ENCODE measurements at places on chromosomes 16 and 17.
A peak's percentile ranks its signal among the peaks of the same experiment; 100 is the strongest.

DNA sequence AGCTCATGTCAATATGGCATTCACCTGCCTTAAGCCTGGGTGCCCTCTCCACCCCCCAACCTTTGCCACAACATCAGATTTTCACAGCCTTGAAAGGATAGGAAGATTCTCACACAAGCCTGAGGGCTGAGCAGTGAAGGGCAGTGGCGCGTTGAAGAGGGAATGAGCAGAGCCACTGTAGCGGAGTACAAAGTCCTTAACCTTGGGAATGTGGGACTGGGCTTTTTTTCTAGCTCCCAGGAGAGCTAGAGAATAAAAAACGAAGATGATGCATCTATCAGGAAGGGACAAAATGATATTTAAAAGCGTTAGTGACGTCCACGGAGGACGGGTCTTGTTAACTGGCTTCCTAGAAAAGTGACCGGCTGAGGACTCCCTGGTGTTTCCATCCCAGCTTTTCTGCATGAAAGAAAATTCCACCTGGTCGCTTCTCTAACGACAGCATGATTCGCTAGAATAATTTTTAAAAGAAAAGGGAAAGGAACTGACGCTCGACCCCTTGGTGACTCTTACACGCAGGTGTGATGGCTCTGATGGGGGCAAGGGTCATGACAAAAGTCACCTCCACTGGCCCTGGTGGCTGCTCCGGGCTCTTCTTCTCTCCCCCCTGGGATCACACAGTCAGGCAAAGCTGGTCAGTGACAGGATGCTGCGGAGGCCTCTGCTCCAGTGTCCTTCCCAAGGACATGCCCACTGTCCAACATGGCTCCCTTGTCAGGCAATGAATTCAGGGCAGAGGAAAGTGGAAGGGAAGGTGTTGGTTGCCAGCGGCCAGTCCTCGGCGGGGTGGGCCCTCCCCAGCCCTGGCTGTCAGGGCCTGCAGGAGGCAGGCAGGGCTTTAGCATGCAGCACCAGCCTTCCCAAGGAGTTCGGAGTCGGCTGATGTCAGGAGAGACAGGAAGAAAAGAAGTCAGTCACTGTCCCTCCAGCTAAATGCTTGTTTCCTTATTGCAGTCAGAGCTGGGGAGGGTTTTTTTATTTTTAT lies 58.4 kb upstream of the IRX3 start:
- no peak for DNase-seq

GRCh38 chr16:49658531-49658930 lies 197.4 kb downstream of the ZNF423 start:
- DNase-seq = no peak

DNA sequence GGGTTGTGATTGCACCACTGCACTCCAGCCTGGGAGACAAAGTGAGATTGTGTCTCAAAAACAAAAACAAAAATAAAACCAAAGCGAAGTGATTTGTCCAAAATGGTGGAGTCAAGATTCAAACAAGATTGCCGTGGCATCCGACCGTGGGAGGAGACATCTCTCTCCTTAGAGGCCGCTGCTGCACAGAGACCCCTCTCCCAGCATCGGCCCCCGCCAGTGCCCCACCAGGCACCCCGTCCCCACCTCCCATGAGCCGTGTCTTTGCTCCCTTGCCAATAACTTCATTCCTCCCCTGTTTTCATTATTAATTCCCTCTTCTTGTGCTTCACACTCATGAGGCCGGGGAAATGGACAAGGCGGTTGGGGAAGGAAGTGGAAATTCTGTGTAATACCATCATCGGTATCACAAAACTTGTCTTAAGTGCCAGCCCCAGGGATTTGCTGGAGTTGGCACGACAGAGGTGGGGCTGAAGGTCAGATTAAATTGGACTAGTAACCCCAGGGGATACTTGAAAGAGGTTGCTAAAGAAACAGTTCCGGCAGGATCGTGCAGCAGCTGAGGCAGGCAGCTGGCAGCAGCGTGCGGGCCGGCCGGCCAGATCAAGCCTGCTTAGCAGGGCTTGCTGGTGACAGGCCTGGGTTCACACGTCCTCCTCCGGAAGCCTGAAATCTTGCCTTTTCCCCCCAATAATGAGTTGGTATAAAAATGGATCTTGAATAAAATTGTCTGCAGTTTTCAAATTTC lies 66.8 kb downstream of the RTN4RL1 start:
- no peak for DNase-seq

- no peak for DNase-seq
Observed at GRCh38 chr17:78558989-78559388, 18.2 kb downstream of the DNAH17 start.

- DNase-seq = no peak
Observed at GRCh38 chr16:31149894-31150890, at the start of gene PRSS36. Gene PRSS36 (minus strand): TSS chr16:31150066. CDS start chr16:31150035, 31 bp downstream.

GRCh38 chr16:86026171-86026910 lies 127.4 kb downstream of the IRF8 start:
- DNase-seq = no peak

- DNase-seq = no peak
Observed at GRCh38 chr17:57984261-57984890, 3.7 kb downstream of the VEZF1 start.

- DNase-seq = peak; percentile 51
Observed at GRCh38 chr17:15261258-15261801, 3.8 kb downstream of the PMP22 start.

DNA sequence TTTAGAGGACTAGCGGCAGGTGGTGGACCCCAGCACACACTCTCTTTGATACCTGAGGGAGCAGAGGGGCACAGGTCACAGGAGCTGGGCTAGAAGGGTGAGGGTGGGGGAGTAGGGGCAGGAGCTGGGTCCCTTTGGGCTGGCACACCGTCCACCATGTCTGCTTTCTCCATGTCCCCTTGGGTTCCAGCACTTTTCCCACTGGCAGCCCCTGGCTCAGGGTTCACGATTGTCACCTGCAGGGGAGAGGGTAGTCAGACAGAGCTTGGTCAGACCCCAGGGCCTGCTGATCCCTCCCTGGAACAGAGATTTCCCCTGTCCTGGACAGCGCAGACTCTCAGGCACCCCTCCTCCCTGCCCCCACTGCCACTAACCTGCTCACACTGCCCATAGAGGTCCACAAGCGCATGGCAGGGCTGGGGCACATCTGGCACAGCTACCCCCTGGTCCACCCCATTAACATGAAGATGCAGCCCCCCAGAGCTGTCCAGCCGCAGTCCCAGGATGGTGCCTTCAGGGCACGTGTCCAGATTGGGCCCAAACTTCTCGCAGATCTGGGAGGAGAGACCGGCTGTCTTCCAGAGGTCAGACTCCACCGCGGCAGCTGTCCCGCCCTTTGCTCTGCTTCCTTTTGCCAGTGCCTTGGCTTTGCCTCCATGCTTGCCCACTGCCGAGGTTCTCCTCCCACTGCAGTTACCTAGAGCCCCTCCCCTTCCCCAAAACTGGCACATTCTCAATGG lies 3.1 kb upstream of the GPS2 start:
- DNase-seq = no peak

DNA sequence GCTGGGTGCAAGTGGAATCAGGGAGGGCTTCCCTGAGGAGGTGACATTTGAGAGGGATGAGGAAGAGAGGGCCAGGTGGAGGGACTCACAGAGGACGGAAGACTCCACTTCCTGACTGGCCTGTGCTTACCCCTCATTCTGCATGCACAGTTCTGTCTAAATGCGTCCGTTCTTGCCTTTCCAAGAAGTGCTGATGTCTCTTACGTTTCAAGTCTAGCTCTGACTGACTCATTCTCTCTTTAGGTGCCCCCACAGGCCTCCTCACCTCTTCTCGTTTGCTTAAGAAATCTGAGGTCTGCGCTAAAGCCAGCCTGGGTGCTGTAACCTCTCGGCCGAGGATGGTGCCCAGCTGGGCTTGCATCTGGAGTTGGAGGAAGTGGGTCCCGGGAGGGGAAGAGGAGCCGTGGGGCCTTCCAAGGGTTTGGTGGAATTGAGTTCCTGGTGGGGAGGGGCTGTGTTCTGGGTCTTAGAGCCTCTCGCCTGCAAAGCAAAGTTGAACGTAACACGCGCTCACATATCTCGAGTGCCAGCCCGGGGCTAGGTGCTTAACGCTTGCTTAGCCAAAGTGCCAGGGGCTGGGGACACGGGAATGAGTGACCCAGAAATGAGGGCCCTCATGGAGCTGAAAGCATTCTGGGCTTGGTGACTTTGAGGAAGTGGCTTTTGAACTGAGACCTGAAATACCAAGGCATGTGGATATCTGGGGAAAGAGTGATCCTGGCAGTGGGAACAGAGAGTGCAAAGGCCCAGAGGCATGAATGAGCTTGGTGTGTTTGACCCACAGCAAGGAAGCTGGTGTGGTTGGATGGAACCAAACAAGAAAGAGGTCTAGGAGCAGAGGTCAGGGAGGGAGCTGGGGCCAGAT lies 4.8 kb downstream of the IL4R start:
- peak; percentile 38 for DNase-seq

- DNase-seq = no peak
Observed at GRCh38 chr16:23353440-23353839, 51.3 kb downstream of the SCNN1B start.

- peak; percentile 82 for DNase-seq
Observed at GRCh38 chr17:61335845-61336655, 63.6 kb upstream of the TBX2 start.

DNA sequence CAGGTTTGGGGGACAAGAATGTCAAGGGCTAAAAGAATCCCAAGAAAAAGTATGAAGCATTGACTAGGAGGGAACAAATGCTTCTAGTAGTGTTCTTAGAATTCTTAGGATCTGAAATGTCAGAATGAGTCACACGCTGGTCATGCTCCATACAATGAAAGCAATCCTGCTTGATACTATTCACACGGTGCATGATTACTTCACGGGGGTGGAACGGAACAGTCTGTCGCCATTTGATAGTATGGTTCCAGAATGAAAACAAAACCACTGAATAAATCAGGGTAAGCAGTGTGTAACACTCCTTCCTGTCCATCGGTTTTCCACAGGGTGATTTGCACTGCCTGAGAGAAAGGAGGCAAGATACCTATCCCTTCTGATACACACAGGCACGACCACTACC lies 22.9 kb upstream of the YWHAE start:
- no peak for DNase-seq

DNA sequence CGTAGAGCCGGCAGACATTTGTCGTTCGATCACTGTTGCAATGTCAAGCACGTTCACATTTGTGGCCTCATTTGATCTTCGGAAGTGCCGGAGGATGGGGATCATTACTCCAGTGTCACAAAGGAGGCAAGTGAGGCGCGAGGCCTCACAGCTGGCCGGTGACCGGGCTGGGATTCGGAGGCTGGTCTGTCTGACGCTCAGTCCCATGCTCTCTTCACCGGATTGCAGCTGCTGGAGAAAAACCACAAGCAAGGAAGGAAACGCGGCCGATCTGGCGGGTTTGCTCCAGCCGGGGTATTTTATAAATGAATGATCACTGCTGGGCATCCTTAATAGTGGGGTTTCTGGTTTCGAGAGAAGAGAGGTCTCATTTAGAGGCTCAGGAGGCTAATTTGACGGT lies 127.8 kb downstream of the OR1D5 start:
- peak; percentile 49 for DNase-seq

DNA sequence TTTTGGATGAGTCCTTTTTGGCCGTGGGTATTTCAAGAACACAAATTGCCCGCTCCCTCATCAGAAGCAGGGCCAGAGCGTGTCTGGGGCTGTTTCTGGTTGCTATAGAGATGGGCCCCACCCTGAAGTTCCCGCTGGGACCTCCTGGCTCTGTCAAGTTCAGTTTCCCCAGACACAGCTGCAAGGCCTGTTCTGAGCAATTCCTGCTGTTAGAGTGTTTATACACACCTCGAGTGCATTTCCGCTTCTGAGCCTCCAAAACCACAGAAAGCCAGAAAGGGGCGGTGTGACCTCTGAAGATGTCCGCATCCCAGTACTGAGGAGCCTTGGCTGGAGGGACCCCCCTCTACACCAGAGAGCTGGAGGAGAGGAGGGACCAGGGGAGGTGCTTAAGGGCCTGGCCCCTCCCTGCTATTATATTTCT lies 9.3 kb upstream of the WBP2 start:
- DNase-seq = peak; percentile 94

DNA sequence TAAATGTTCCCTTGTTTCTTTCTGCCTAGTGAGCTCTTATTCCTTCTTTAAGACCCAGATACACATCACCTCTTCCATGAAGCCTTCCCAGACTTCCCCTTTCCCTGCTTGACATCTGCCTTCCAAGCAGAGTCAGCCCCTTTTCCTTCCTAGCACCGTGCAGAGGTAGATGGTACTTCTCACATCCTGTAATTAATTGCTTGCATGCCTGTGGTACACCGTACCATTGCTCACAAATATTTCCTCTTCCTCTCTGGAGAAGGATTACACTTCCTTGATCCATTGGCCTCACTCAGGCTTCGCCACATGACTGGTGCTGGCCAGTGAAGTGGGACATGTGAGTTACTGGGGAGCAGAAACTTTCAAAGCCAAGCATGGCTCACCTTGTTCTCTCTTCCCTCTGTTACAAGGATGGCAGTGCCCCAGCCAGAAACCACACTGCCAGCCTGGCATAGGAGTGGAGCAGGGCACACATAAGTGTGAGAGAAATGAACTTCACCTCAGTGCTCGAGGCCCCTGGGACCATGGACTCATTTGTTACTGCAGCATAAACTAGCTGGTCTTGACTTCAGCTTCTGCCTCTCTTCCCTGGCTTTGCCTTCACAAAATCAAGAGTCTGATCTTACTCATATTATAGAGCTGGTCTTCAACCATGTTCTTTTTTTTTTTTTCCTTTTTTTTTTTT lies 44.0 kb downstream of the SOST start:
- DNase-seq = no peak

DNA sequence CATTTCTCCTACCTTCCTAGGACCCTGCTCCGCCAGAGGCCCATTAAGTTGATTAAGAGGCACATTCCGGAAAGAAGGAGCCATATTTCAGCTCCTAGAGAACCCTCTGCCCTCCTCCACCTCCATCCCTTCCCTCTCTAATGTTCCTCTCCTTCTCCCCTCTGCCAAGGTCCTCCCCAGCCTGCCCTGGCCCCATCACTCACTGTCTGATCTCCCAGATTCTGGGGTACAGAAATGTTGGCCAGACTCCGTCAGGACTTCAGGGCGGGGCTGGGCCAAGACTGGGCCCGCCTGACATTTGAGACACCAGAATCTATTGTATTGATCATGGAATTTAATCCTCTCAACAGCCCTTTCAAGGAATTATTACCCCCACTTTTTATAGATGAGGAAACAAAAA lies 136.1 kb downstream of the TMEM132E start:
- DNase-seq = no peak

- no peak for DNase-seq
Observed at GRCh38 chr17:48181653-48182052, 74.1 kb downstream of the SNX11 start.

DNA sequence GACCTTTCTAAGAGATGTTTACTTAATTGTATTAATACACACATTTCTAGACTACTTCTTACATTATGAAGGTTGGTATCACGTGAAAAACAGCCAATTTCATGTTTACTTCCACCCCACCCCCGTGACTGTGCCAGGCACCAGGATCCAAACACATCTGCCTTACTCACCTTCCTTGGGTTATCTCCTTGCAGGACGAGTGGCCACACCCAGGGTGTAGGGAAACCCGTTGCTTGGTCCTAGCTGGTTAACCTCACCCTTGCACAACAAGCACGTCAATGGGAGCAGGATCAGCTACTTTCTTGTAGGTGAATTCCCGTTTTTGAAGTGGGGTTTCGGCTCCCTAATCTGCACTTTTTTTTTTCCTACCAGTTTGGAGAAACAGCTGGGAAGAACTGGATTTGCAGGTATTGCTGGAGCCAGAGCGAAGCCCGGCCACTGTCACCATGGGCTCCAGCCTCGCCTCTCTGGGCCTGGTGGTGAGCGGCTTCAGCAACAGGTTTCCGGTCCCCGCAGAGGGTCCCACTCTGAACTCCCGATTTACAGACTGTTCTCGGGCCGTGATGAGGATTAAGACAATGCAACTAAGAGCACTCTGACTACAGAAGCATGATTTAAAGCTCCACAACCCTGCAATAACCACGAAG lies 2.1 kb upstream of the UBB start:
- DNase-seq = no peak
